ENCODE measurements at places on chromosomes 7 and 10. TPM values are rescaled to one million over a fixed set of nuclear protein-coding genes. Genes with fewer than 3 reads are reported as not detected.

VWC2 gene
- polyA plus RNA-seq: not detected

- no peak for DNase-seq
These were observed 379.7 kb downstream of the PHTF2 start for GRCh38 chr7:78178319-78178718.

GRCh38 chr10:110995301-110995700, 75.9 kb downstream of the SHOC2 start:
- no peak for DNase-seq

DNA sequence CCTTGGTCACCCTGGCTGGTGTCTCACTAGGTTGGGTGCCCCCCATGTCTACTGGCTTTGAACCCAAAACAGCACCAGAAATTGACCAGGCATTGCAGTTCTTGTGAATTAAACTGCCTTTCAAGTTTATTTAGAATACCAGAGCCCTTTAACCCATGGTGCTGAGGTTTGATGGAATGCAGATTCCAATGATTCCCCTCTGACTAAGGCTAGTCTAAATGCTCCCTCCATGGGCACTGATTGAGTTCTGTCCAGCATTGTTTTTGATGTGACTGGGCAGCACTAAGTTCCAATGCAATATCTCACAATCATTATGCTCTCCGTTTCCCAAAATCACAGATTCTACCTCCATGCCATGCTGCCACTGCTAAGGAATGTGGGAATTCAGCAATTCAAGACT, 1047.4 kb upstream of the LRRN3 start:
- no peak for DNase-seq

DNA sequence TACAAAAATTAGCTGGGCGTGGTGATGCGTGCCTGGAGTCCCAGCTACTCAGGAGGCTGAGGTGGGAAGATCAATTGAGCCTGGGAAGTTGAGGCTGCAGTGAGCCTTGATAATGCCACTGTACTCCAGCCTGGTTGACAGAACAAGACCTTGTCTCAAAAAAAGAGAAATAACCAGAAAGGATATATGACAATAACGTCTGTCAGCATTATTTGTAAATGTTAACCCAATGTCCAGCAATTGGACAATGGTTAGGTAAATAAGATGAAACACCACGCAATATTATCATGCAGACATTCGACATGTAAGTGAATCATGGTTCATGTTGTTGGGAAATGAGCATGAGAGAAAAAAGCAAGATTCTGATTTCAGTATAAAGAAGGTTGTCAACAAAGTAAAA, 44.6 kb upstream of the SEPHS1 start:
- DNase-seq: no peak

AOAH gene
- 0.09 TPM for polyA plus RNA-seq

GRCh38 chr7:24777806-24778205, 20.5 kb upstream of the GSDME start:
- DNase-seq: no peak

EPDR1 gene
- 0.06 TPM for polyA plus RNA-seq

DNA sequence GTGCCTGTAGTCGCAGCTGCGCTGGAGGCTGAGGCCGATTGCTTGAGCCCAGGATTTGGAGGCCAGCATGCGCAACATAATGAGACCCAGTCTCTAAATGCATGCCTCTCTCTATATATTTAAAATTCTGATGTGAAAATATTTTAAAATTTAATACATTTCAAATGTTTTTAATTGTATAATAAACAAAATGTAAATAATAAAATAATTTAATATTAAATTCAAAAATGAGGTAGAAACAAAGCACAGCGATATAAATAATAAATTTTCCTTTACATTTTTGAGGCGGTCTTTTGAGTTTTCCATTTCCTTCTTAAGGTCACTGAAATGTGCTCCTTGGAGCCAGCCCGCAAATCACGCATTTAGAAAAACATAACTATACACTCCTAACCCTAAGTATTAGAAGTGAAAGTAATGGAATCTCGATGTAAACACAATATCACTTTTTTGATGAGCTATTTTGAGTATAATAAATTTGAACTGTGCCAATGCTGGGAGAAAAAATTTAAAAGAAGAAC, 523 bp upstream of the CDK1 start:
- no peak for DNase-seq

GRCh38 chr10:74083304-74083703, 67.3 kb downstream of the AP3M1 start:
- DNase-seq: no peak

DNA sequence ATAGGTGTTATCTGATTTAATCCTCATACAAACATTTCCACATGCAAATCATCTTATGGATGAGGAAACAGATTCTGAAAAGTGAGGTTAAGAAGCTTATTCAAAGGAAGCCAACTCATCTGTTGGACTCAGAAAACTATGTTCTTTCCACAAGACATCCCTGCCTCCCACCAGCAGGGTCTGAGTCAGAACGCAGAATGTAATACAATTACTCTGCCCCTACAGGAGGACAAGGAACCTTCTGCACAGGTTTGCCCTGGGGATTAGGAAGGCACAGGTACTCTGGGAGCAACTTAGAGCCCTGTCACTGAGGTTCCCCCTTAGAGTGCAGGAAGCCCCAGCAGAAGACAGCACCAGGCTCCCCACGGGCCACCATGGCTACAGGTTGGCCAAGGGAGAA, 255.7 kb downstream of the TNS3 start:
- DNase-seq: peak; percentile 80

PAX4 gene
- not detected for polyA plus RNA-seq

ADAM22 gene
- polyA plus RNA-seq: 0.08 TPM

ZNF398 gene
- polyA plus RNA-seq: 4.0 TPM

PRPS1L1 gene
- polyA plus RNA-seq: not detected

DNA sequence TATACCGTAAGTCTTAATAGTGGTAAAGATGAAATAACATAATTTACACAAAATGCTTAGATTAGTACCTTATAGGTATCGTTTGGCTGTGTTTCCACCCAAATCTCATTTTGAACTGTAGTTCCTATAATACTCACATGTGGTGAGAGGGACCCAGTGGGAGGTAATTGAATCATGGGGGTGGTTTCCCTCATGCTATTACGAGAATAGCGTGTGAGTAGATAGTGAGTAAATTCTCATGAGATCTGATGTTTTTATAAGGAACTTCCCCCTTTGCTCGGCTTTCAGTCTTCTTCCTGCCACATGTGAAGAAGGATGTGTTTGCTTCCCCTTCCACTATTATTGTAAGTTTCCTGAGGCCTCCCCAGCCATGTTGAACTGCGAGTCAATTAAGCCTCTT, 426.3 kb upstream of the POT1 start:
- no peak for DNase-seq

- DNase-seq: no peak
These were observed 109.9 kb downstream of the ATXN7L1 start for GRCh38 chr7:105766421-105767073.

DNA sequence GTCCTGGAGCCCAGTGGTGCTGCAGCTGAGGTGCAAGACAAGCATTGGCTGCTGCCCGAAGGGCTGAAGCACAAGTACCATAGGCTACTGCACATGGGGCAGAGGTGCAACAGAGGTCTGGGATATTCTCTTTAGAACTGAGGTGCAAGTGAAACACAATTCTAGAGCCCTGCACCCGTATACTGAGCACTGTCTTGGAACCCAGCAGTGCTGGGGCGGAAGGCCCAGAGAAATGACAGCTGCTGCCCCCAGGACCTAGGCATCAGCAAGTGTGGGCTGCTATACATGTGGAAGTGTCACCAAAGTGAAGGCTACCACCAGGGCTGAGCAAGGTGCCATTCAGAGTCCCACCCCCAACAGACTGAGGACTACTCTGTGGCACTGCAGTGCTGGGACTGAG, 393.6 kb upstream of the STEAP1 start:
- DNase-seq: no peak

DNA sequence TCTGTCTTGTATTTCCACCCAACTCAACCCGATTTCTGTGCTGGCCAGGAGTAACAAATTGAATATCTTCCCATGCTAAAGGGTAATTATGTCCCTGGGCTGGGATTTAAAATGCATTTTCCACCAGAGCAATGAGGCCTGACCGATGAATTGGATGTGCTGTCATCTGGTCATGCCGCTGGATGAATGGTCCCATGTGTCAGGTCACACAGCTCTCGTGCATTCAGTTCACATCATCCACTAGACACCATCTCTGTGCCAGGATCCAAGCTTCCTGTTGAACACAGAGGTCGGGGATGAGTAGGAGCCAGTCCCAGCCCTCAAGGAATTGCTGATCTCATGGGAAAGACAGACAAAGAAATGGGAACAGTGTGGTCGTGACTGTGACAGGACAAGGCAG, 200.8 kb downstream of the ADRA2A start:
- DNase-seq: no peak

Measured in foreskin keratinocyte (primary cell).